Stimulated activated CD8-positive, alpha-beta memory T cell treated with anti-CD3 and anti-CD28 coated beads, Interleukin-2, amount 100 ng/mL, for 48 hours (primary cell): ENCODE measurements at places on chromosomes 1 and 21.

DNA sequence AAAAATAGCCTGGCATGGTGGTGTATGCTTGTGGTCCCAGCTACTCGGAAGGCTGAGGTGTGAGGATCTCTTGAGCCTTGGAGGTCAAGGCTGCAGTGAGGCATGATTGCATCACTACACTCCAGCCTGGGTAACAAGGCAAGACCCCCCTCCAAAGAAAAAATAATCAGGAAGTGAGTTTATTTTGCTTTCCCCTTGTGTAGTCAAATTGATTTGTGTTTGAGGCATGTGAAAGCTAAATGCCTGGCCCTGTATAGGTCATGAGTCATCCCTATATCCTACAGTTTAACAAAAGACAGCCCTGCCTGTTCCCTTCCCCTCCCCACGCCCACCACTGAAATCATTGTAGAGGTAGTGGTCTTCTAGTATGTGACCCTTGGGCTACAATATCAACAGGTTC, 241.4 kb upstream of the JUN start:
- no peak for DNase-seq

GRCh38 chr1:11738783-11739182, 2.8 kb downstream of the AGTRAP start:
- DNase-seq, result no peak

DNA sequence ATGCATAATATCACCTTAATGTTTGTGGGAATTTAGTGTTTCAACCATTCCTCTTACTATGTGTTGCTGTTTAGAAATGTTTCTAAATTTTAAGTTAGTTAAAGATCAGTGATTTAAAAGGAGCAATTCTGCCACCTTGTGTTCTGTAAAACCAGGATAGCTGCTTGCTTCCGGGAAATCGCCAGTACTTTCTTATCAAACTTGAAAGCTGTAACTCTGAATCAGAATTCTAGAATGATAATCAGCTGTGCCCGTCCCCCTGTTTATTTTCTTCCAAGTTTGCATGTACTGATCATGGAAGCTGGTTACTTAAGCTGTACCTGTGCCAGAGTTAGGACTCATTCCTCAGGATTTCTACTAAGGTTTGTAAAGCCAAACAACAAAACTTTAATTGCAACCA, 656.4 kb downstream of the LTN1 start:
- no peak for DNase-seq

DNA sequence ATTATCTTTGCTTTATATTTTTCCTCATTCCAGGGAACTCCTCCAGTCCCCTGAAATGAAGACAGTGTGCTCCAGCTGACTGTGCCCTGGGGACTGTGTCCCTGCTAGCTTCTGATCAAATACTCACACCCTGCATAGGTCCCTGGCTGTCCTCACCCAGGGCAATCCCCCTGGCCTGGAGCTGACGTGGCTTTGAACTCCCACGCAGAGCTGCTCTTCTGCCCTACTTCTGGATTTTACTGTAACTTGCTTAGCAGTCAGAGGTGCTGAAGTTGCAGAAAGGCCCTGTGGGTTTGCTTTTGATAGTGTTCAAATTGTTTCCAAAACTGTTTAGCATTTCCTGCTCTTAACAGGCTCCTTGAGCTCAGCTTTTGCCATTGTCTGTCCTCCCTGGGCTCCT, 186.5 kb downstream of the FASLG start:
- peak; percentile 58 for DNase-seq

DNA sequence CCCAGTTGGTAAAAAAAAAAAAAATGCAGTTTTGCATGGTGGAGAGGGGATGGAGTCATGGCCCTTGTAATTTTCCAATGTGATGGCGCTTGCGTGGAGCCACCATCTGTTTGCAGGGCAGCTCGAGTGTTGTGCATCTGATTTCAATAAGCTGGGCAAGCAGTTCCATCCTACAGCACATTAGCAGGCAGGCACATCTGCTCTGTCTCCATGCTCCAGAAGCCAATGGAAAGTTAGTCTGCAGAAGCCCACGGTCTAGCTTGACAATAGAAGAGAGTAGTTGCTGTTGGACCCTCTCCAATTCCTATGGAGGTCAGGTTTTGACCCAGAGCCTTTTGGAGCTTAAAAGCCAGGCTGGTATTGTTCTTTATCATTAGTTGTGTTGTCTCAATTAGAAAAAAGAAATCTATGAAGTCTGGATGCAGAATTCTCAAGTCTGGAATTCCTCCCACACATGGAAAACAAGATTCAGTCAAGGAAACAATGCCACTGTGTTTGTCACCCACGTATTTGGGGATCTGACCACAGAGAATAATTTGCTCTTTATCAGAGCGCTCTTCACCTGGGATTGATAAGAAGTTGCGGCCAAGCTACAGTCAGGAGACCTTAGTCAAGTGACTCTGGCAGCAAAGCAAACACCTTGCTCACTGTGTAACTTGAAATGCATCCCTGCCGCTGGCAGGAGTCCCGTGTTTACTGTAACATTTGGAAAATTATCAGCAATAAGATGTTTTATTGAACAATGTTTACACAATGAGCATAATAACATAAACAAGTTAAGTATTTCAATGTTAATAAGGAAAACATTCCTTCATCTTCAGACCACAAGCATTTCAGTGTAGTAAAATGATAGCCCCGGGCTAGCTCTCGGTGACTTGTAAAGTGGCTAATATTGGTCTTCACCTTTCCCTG, 20.7 kb downstream of the NGF start:
- DNase-seq, result no peak

- DNase-seq, result no peak
Measured at GRCh38 chr1:167465743-167466142, 52.6 kb downstream of the CD247 start.

- DNase-seq, result no peak
Measured at GRCh38 chr1:78493451-78493850, 2.7 kb downstream of the PTGFR start.

GRCh38 chr1:8687039-8687438, 130.4 kb downstream of the RERE start:
- DNase-seq, result no peak

- no peak for DNase-seq
Measured at GRCh38 chr1:147579934-147580537, 38.7 kb downstream of the BCL9 start.

- DNase-seq, result no peak
Measured at GRCh38 chr1:176531921-176532897, 69.2 kb downstream of the PAPPA2 start.

DNA sequence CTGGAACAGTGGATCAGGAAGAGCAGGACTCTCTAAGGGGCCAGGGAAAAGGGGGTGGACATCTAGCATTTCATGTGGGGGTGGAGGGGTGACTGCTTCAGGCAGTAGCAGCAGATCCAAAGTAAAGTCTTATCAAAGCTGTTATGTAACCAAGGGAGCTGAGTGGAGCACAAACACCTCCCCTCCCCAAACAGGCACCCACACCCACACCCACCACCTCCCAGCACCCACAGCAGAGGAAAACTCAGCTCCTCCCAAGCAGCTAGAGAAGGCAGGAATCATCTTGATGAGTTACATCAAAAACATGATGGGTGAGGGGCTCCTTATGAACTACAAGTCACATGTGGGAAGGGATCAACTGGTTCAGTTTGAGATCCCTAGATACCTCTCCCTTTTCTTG, 6.0 kb downstream of the DLGAP3 start:
- no peak for DNase-seq

DNA sequence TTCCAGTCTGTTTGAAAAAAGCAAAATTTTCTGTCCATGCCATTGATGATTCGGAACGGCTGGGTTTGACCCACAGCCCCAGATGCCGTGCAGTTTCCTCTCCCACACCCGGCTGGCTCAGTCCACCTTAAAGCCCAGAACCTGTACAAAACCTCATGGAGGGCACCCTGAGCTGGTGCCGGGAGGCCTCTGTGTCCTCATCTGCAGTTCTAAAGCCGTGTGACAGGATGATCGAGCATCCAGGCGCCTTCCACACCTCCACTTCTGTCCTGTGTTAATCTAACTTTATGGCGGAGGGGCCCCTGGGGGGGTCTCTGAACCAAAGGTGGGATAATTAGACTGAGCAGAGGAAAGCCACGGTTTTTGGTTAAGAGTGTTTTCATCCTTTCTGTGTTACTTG, 49.6 kb downstream of the SLC37A1 start:
- DNase-seq, result no peak

DNA sequence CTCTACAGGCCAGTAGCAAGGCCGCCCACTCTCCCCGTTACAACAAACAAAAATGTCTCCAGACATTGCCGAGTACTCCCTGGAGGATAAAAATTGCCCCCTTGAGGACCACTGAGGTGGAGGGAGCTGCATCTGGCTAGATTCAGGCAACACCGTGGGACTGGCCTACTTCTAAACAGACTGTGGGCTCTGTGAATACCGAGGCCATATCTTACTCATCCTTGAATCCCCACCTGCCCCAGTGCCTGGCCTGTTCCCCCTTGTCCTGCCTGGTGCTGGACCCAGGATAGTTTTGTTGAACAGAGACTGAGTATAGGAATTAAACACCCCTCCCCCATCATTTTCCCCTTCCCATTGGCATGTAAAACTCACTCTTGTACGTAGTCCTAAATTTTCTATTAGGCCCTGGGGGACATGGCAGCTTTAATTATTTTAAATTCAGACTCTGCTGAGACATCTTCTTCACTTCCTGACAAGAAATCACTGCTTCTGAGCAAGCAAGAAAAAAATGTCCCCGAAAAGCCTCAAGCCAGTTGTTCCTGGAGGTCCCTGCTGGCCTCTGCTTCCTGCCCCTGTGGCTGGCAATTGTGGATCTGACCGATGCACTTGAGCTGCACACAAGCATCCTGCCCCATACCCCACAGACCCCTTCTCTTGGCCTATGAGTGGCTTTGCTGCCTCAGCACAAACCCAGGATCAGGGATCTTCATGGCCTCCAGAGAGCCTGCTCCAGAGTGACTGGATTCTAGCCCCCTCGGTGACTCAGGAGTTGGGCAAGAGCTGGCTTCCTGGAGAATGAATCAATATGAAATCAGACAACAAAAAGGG, 111.0 kb downstream of the ACTL8 start:
- no peak for DNase-seq

GRCh38 chr1:23200883-23201282, 16.4 kb downstream of the HTR1D start:
- DNase-seq, result no peak

DNA sequence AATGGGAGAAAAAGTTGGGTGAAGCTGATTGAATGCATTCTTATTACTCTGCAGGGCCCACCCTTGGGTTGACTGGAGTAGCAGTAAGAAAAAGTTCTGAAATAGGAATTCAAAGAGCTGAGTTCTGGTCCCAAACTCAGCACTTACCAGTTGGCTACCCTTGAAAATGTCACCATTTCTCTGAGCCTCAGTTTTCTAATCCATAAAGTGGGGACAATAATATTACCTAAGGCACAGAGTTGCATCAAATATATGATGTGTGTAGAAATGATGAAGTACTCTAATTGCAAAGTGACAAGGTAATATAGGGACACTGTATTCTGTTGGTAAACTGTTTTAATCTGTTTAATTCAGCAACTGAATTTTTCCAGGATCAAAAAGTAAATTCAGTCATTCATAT, 1.2 kb downstream of the LRRC52 start:
- no peak for DNase-seq

- no peak for DNase-seq
Measured at GRCh38 chr1:65196926-65197325, 48.9 kb downstream of the AK4 start.

GRCh38 chr1:66475940-66476339, 58.0 kb upstream of the SGIP1 start:
- no peak for DNase-seq

DNA sequence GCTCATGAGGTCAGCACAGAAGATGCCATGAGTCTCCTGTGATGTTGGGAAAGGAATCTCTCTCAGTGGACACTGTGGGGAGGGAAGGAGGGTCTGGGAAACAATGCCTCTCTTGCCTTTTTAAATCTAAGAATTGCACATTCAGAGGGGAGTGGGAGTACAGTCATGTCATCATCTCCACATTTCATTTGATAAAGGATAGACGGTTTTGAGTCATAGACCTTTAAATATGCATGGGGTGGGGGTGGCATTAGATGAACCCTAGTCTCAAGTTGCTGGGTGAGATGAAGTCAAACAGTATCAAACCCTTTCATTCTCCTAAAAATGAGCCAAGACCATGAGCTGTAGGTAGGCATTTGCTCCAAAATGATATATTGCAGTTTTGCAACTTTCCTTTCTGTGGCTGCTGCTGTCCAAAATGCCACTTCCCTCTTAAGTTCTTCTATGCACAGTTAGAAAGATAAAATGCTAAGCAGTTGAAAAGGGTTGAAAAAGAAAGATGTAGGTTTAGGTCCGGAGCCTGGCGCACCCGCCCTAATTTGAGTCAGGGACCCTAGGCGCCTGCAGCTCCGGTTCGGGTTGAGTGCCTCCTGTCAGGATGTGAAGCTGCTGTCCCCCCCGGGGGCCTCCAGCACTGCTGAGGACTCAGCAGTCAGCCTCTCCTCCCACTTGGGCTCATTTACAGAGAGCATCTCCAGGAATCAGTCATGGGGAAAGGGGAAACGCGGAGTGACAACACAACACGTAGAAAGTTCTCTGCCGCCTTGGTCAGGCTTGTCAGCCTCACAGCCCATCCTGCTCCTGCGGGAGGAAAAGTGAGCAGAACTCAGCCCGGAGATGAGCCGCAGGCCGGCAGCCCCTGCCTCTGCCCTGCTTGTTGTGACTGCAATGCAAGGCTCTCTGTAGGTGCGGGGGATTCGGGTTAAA, 479.3 kb upstream of the RUNX1 start:
- DNase-seq, result peak; percentile 26

DNA sequence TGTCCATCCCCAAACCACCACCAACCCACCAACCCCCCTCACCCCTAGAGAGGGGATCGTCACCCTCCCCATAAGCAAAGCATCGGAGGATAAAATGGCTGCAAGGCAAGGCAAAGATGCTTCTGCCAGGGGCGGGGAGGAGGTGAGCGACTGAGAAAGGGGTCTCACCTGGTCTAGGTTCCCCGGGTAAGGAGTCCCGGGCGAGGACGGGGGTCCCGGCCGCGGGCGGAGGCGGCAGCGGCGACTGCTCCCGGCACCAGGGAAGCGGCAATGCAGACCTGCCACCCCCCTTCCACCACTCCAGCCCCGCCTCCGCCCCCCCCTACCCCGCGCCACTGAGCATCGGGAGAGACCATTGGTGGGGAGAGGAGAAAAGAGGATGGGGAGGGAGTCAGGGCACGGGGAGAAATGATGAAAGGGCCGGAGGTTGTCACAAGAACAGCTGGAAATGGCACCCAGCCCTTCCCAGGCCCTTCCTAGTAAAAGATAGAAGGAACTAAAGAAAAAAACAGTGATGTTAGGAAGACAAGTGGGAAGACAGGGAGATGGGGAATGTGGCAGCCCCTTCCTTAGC, at the start of gene SV2A:
SV2A (minus strand) TSS at position 274 of the 574 bp plus-strand sequence. CDS start 4,004 bp downstream, outside the sequence.
- DNase-seq, result peak; percentile 23

GRCh38 chr1:247102381-247102780, 1.8 kb downstream of the ZNF669 start:
- DNase-seq, result no peak

GRCh38 chr1:181675091-181675917, 192.0 kb downstream of the CACNA1E start:
- no peak for DNase-seq

DNA sequence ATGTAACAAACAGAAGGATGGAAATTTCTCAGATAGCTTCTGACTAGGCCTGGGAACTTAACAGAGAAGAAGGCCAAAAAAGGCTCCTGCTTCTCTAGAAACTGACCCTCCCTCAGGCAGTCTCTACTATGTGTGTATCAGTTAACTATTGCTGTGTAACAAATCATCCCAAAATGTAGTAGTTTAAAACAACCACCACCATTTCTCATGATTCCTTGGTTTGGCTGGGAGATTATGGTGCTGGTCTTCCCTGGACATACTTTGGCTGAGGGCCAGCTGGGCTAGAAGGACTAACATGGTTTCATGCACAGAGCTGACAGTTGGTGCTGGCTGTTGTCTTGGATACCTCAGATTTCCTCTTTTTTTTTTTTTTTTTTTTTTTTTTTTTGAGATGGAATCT, 26.2 kb upstream of the CNN3 start:
- DNase-seq, result no peak
